ENCODE measurements at places on chromosomes 13 and 19. TPM values are rescaled to one million over a fixed set of nuclear protein-coding genes. Genes with fewer than 3 reads are reported as not detected.
A peak's percentile ranks its signal among the peaks of the same experiment; 100 is the strongest.

The JAK3 gene
- 2.0 TPM for polyA plus RNA-seq

The CFAP97D2 gene
- not detected for polyA plus RNA-seq

The ZNF473 gene
- polyA plus RNA-seq, result 5.4 TPM

The SIGLEC11 gene
- not detected for polyA plus RNA-seq

The RFX2 gene
- polyA plus RNA-seq, result 10.0 TPM

DNA sequence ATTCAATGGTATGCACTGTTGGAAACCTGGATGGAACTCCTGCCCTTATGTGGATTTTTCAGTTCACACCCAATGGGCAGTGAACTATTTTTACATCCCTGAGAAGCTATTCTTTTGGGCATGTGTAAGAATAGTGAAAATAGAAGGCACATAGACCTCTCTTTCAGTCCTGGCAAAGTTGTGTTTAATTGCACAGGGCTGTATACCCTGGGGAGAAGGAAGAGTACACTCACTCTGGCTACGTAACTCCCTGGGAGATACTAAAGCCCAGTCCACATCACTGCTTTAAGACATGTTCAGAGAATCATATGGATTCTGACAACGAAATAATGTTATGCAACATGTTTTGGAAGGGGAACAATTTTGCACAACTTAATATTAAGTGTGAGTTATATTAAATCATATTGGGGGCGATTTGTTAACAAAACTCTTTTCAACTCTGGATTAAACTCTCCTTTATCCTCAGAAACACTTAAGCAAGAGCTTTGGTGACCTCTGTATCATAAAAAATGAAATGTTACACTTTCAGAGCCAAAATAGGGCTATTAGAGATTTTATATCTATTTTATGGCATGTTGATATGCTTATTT lies 166.1 kb downstream of the DCT start:
- DNase-seq, result no peak

The RNF17 gene
- not detected for polyA plus RNA-seq

The ZSCAN5C gene
- polyA plus RNA-seq, result not detected

The DIRAS1 gene
- polyA plus RNA-seq, result 9.0 TPM

GRCh38 chr13:46546084-46546768 lies 6.7 kb upstream of the LRCH1 start:
- peak; percentile 33 for DNase-seq

DNA sequence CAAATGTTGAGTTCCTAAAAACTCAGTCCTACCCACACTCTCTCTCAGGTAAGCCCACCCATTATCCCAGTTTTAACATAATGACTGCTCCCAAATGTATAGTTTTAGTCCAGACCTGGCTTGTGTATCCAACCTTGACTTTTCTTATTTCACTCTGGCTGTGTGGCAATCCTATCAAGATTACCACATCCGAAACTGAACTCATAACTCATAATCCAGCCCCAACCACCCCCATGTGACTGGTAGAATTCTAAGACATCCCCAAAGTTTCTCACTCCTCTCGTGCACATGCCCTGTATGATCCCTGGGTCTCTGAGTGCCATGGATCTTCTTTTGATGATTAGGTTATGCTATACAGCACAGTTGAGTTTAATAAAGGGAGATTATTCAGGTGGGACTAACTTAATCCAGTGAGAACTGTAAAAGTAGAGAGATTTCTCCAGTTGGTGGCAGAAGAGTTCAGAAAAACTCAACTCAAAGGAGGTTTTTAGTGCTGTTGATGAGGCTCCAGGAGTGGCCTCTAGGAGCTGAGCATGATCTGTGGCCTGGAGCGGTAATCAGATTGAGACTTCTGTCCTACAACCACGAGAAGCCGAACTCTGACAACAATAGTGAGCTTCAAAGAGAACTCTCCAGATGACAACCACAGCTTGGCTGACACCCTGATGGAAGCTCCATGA lies 413.4 kb downstream of the ZNF536 start:
- no peak for DNase-seq

- no peak for DNase-seq
These were observed 11.6 kb downstream of the TMPRSS9 start for GRCh38 chr19:2371656-2372055.

DNA sequence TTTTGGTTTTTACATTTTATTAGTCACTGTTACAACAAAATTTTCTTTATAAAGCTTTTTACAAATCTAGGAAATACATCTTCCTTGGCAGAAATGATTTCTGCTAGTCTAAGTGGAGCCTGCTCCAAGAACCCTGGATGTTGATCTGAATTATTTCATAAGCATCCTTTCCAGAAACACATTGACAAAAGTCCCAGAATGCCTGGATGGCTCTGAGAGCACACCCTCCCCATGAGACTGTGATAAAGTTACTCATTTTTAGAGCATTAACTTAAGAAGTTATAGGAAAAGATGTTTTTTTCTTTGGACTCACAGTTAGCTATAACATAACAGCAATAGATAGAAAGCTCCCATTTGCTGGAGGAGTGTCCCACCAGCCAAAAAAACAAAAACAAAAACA lies 559.6 kb upstream of the SPRY2 start:
- no peak for DNase-seq

DNA sequence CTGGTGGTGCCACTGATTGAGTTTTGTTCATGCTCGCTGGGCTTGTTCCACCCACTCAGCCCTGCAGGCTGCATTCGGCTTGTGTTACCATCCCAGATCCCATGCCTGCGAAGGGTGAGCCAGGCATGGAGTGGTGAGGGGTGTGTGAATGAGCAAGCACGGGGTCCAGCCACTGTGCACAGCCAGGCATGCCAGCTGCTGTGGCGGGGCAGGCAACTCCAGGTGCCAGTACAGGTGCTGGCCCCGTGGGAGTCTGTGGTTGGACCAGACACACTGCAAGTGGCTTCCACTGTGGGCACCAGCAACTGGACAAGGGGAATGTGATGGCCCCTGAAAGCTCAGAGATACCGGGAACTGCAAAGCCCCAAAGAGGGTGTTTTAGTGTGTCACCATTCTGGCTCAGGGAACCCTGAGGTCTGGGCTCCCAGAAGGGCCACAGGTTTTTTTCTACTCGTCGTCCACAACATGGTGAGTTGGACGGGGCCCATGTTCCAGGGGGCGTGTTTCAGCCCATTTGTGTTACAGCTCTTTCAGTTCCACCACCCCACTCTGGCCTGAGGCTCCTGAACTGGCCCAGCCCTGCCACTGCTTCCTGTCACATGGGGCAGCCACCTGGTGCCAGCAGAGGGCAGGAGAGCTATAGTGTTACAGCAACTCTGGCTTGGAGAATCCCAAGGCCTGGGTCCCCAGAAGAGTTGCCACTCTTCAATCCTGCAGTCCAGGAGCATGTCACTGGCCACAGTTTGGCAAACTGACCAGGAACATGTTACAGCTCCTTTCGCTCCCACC lies 217.0 kb upstream of the OBI1 start:
- no peak for DNase-seq

GRCh38 chr19:46471116-46471733 lies at the start of gene PNMA8A:
Gene PNMA8A, minus strand, starts transcription at chr19:46471563. Its CDS starts 528 bp downstream, at chr19:46471035.
- DNase-seq, result peak; percentile 97

- no peak for DNase-seq
These were observed 141.0 kb downstream of the RFC3 start for GRCh38 chr13:33958964-33959363.

DNA sequence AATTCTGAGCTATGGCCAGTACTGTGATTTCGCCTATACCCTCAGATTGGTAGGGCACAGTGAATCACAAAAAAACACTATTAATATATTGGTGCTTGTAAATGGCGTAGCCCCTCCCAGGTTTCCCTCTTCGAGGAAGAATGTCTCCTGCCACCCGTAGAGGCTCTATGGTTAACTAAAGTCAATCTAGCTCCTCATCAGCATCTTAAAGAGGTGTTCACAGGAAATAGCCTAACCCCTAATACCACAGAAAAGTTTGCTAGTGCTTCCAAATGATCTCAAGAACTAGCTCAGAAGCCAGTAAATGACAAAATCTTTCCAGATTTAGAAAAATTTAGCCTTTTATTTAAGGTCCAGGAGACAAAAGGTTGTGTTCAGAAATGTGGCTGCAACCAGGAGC lies 56.3 kb upstream of the DCT start:
- DNase-seq, result no peak

DNA sequence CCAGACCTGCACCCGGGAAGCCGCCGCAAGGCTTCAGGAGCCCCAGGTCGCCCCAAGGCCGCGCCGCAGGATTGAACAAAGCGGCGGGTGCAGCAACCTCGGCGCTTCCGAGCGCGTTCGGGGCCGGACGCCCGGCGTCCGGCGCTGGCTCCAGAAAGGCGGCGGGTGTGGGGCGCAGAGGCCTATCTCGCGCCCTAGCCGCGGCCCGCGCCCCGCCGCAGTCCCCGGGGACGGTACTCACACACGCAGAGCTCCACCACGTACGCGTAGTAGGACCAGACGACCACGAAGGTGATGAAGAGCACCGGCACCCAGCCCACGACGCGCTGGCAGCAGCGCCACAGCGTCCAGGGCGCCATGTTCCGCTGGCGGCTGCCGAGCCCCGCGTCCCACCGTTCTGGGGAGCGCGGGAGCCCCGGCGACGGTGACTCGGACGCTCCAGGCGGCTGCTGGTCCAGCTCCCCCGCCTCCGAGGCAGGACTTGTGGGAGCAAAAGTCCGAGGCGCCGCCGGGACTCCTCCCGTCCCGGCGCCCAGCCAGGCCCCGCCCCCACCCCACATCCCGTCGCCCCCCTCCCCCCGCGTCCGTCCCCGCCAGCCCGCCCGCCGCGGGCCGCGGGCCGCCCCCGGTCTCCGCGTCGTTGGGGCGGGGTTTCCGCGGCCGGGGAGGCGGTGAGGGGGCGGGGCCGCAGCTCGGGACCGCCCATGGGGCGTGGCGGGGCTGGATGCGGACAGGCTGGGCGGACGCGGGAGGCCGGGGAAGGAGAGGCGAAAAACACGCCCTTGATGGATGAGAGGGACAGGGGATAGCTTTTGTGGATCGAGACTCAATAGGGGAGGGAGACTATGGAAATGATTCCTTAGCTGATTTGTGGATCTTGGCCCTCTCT lies at the start of gene ZDHHC20:
Gene ZDHHC20, minus strand, starts transcription at position 491 of the 889 bp plus-strand sequence. Its CDS starts 132 bp downstream, at position 359.
- DNase-seq, result peak; percentile 99

The SEMA6B gene
- 2.0 TPM for polyA plus RNA-seq

The PGLYRP2 gene
- polyA plus RNA-seq, result not detected

DNA sequence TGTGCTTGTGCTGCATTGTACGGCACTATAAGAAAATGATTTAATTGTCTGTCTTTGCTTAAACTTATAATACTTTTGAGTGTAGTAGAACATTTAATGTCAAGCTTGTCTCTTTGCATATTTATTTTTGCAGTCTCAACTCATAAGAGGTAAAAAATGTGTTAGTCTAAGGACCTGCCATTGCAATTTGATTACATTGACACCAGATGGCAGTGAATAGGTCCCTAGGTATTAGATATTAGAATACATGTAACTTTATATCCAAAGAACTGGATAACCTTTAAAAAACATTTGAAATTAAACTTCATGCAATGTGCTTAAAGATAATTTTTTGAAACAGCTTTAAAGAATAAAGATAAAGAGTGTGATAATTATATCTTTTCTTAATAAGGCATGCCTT lies 1421.3 kb downstream of the OLFM4 start:
- DNase-seq, result peak; percentile 11

The MAST1 gene
- polyA plus RNA-seq, result 9.7 TPM

DNA sequence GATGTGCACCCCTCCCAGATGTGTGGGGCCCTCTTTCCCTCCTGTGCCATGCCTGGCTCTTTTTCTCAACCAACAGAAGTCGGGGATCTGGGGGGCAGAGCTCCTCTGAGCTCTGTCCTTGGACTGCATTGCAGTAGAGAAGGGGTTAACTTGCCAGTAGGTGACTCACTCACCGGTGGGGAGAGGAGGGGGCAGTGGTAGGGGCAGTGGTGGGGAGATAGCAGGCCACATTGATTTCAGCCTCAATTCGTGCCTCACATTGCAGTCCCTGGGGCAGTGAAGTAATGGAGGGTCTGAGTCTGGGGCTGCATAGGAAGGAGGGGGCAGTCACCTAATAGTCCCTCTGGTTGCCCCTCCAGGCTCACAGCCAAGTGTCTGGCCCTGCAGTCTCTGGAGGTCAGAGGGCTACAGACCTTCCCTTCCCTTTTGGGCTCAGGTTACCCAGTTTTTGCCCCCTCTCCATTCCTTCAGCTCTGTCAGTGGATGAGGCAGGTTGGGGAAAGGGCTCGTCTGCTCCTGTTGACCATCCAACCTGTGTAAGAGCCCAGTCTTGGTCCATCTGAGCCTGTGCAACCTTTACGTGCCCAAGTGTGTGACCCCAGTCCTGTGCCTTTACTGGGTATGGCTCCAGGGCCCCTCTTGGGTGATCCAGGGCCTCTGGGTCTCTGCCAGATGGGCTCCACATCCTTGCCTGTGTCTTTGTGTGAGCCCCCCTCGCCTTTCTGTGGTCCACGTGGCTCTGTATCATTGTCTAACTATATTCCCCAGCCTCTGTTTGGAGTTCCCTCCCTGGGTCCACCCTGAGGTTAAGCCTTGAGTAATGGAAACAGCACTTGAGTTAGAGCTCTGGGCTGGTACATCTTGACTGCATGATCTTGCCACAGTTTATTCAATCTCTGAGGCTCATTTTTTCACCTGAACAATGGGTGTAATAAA lies 13.0 kb downstream of the CIC start:
- no peak for DNase-seq

The TEX101 gene
- polyA plus RNA-seq, result 0.07 TPM

DNA sequence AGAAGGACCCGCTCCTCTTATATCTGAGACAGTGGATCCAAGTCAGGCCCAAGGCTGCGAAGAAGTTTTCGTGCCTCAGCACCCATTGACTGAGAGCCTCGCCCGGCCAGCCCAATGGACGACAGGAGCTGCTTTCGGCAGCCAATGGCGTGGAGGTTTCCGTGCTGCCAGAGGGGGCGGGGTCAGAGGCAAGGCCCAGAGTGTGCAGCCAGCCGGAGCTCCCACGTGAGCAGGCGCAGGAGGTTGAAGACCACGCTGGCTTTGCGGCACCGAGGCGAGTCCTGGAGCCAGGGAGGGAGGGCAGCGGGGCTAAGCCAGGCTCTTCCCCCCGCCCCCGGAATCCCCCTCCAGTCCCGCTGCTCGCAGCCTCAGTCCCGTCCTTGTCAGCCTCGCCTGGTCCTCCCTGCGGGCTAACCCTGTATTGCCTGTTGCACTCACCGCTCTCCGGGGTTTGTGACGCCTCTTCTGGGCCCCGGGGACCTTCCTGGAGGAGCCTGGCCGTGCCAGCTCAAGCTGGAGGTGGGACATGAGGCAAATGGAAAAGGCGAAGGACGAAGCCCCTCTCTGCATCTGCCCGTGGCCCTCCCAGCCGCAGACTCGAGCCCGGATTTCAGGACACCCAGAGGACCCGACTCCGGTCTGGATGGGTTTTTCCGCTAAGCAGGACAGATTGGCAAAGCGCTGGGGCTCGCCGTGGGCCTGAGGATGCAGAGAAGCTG lies 1.5 kb downstream of the IFNL4 start:
- no peak for DNase-seq

- DNase-seq, result peak; percentile 39
These were observed 3.3 kb upstream of the RGL3 start for GRCh38 chr19:11422163-11423065.

- DNase-seq, result no peak
These were observed 216.3 kb downstream of the SLITRK6 start for GRCh38 chr13:85582890-85583289.

DNA sequence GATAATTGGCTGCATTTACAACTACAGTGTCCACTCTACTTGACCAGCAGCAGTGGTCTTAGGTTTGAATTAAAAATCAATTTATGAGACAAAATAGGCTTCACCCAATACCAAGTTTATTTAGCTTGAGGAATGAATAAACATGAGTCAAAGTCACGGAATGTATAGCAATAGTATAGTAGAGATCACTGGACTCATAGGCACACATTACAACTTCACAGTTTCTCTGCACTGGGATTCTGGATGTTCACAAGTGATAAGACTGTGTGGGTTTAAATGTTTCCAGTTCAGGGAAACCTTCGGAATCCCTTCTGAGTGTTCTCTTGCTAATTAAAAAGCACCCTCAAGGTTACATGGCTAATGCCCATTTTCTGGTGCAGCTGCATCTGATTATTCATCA lies 1064.9 kb downstream of the SLITRK5 start:
- no peak for DNase-seq

The SPRED3 gene
- 10.5 TPM for polyA plus RNA-seq

The ELSPBP1 gene
- not detected for polyA plus RNA-seq

Data from SK-N-SH (cell line).